Heart right ventricle (tissue), 16 donors: ENCODE measurements at places on chromosomes 2 and 18. TPM values are rescaled to one million over a fixed set of nuclear protein-coding genes. Genes with fewer than 3 reads are reported as not detected.

DNA sequence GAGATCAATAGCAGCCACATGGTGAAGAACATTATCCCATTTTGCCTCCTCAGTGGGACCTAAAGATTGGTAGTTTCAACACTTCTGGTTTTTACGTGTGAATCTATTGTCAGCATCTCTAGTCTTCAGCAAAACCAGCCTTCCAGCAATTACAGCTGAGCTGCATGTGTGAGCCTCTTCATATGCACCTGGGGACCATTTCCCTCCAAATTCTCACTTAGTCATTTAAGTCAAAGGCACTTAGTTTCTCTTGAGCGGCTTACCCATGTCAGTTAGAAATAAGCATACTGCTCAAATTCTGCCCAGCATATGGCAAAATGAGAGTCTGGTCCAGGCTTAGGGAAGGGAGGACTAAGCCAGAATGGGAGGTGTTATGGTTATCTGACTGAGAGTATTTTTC lies 99.7 kb upstream of the NXPH2 start:
- H3K4me3 ChIP-seq = no peak overlapping the region
- H3K27ac ChIP-seq = no peak overlapping the region
- H3K27me3 ChIP-seq = no peaks in the 10 kb centered on the region
- no peaks in the 10 kb centered on the region for H3K4me1 ChIP-seq

Gene EFHD1
- polyA plus RNA-seq = 11.7 TPM

GRCh38 chr2:23497063-23497462 lies 112.1 kb downstream of the KLHL29 start:
- H3K27ac ChIP-seq = no peak overlapping the region
- peaks cover 34% of the 10 kb centered on the region for H3K4me1 ChIP-seq
- no peak overlapping the region for H3K4me3 ChIP-seq
- no peaks in the 10 kb centered on the region for H3K36me3 ChIP-seq

- H3K27me3 ChIP-seq = no peaks in the 10 kb centered on the region
- DNase-seq = no peak
- no peak overlapping the region for H3K4me3 ChIP-seq
- no peaks in the 10 kb centered on the region for H3K4me1 ChIP-seq
- no peaks in the 10 kb centered on the region for H3K36me3 ChIP-seq
These were observed 9.3 kb upstream of the CCBE1 start for GRCh38 chr18:59706499-59706898.

- H3K4me3 ChIP-seq = no peak overlapping the region
- no peaks in the 10 kb centered on the region for H3K27me3 ChIP-seq
- H3K4me1 ChIP-seq = no peaks in the 10 kb centered on the region
- peak; percentile 7 for DNase-seq
These were observed 213.7 kb downstream of the TTC32 start for GRCh38 chr2:19688059-19688458.

Gene KLHL41
- polyA plus RNA-seq = 32.5 TPM

- H3K4me3 ChIP-seq = no peak overlapping the region
- no peak overlapping the region for H3K27ac ChIP-seq
- no peaks in the 10 kb centered on the region for H3K27me3 ChIP-seq
- DNase-seq = no peak
- H3K36me3 ChIP-seq = no peaks in the 10 kb centered on the region
These were observed 182.3 kb downstream of the LOXHD1 start for GRCh38 chr18:46474487-46475389.

DNA sequence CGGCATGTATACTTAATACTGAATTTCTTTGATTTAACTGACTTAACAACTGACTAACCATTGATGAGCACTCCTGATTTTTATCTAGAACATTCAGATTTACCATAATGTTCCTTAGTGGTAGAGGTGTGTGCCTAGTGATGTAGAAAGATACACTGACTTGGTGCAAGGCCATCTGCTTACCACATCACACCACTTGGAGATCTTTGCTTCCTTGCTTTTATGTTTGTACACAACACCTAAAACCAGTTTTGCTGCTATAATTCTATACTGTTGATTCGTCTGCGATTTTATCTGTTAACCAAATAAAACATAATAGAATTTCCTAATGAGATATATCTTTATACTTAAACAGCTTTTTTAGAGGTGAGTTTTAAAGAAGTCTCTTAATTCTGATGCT lies 3.9 kb upstream of the FARP2 start:
- H3K4me3 ChIP-seq = no peak overlapping the region
- H3K4me1 ChIP-seq = peaks cover 9% of the 10 kb centered on the region

Gene DOK1
- 5.9 TPM for polyA plus RNA-seq
